ENCODE measurements at places on chromosomes 16 and 17.

DNA sequence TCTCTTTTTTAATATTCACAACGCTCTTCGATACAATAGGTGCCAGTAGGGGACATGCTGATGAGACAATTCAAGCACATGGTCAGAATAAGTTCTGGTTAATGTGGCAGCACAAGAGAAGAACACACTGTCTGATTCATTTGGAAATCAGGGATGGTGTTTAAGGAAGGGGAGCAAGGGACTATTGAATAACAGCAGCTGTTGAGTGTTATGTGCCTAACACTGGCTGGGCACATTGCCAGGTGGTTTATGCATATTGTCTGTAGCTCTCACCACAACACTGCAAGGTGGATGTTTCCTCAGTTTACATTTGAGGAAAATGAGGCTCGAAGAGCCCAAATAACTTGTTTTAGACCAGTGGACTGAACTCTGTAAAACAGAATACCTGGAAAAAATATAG, 44.2 kb downstream of the LYRM9 start:
- peaks cover 8% of the 10 kb centered on the region for H3K36me3 ChIP-seq
- no peak for DNase-seq
- no peak overlapping the region for H3K27ac ChIP-seq
- peaks cover 12% of the 10 kb centered on the region for H3K4me1 ChIP-seq
- H3K27me3 ChIP-seq, result peaks cover 20% of the 10 kb centered on the region
- H3K4me3 ChIP-seq, result no peak overlapping the region

DNA sequence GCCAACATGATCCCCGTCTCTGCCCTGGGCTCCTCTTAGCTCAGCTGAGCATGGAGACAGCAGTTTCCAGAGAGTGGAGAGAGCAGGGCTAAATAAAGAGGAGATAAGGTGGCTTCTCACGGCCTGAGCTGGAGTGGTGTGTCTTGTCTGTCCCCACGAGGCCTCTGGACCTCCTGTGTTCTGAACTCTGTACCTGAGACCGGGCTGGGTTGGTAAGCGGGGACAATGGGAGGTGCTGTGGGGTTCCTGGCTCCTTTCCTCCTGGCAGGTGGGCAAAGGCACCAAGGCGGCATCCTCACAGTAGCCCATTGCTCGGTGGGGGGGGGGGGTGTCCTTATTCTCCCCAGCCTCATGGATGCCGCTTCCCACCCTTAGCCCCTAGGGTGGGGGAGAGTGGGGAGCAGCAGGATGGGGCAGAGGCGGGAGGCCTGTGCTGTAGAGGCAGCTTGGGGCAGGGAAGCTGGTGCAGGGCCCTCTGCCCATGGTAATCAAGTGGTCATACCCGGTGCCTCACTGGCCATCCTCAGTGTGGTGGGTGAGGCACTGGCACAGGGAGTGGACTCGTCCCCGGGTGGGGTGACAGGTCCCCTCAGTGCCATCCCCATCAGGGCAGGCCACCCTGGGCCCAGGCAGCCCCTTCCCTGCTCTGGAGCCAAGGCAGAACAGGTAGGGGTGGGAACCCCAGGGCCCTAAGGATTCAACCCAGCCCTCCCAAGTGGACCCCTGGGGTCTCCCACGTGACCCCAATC, 2.8 kb downstream of the AANAT start:
- H3K4me3 ChIP-seq, result no peak overlapping the region
- H3K27ac ChIP-seq, result peak overlapping the region; percentile 74
- peaks cover 22% of the 10 kb centered on the region for H3K36me3 ChIP-seq
- H3K27me3 ChIP-seq, result no peaks in the 10 kb centered on the region
- H3K4me1 ChIP-seq, result peaks cover 13% of the 10 kb centered on the region

DNA sequence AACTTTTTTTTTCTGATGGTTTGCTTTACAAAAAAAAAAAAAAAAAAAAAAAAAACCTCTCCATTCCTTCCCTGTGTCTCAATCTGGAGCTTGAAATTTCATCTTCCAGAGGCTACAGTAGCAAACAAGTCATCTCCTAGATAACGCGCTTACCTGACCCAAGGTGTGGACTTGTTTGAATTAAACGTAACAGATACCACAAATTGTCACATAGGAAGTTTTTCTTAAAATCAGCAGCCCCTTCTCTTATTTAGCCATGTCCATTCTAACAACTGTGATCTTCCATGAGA, 2.0 kb downstream of the STAT5B start:
- peaks cover 54% of the 10 kb centered on the region for H3K36me3 ChIP-seq
- no peaks in the 10 kb centered on the region for H3K27me3 ChIP-seq
- no peak for DNase-seq
- H3K4me1 ChIP-seq, result peaks cover 65% of the 10 kb centered on the region
- peak overlapping the region; percentile 89 for H3K4me3 ChIP-seq

GRCh38 chr17:80826955-80827645, 164.5 kb upstream of the CHMP6 start:
- H3K4me1 ChIP-seq, result peaks cover 6% of the 10 kb centered on the region
- H3K27ac ChIP-seq, result no peak overlapping the region
- peaks cover 7% of the 10 kb centered on the region for H3K36me3 ChIP-seq

Measured in effector memory CD8-positive, alpha-beta T cell (primary cell).